H4 (cell line): ENCODE measurements at places on chromosomes 7 and 10. TPM values are rescaled to one million over a fixed set of nuclear protein-coding genes. Genes with fewer than 3 reads are reported as not detected.

The SUPV3L1 gene
- total RNA-seq = 25.0 and 34.0 TPM in 2 replicates

The C7orf33 gene
- total RNA-seq = not detected in 2 replicates

The ADAM22 gene
- 9.1 and 15.0 TPM in 2 replicates for total RNA-seq

The SAMD9 gene
- 24.0 and 36.5 TPM in 2 replicates for total RNA-seq

The TSPAN12 gene
- 13.3 and 13.7 TPM in 2 replicates for total RNA-seq

The ACTL6B gene
- not detected in 2 replicates for total RNA-seq

The ASIC3 gene
- total RNA-seq = 0.10 TPM in 1 of 2 replicates, not detected in the other

The GJD4 gene
- not detected in 2 replicates for total RNA-seq

The AGBL3 gene
- 1.2 TPM in 1 of 2 replicates, not detected in the other for total RNA-seq

The GATA3 gene
- 0.21 and 0.64 TPM in 2 replicates for total RNA-seq

- DNase-seq = peak; percentile 71
These were observed 60.1 kb upstream of the NFE2L3 start for GRCh38 chr7:26091933-26092332.

GRCh38 chr10:22319547-22319979 lies 1.3 kb upstream of the BMI1 start:
- no peak for DNase-seq

DNA sequence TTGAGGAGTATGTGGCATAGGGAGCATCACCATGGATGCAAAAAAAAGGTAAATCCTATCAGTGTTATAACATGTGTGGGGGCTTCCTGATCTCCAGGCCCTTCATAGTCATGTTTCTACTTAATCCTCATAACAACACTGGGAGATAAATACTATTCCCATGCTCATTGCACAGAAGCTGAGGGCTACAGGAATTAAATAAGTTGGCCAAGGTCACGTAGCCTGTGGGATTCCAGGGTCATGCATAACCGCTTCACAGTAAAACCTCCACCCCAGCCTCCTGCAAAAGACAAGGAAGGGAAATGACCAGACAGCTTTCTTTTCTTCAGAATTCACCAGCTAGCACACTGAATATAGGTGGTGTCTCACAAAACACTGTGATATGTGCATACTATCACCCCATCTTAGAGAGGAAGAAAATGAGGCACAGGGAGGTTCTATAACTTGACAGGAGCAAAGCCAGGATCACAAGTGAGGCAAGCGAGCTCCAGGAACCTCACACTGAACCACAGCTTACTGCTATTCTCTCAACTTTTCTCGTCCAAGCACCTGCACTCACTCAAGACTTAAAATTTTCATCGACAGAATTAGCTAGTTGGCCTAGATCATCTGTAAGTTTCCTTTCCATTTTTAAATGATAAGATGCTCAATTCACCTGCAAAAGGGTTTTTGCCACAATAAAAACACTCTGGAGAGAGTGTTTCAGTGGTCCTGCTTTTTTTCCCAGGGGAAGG lies 13.4 kb downstream of the JAZF1 start:
- DNase-seq = no peak

- DNase-seq = no peak
These were observed 22.4 kb upstream of the IFIT2 start for GRCh38 chr10:89279421-89279869.

- DNase-seq = peak; percentile 43
These were observed 634 bp downstream of the HECW1 start for GRCh38 chr7:43112941-43113621.

- no peak for DNase-seq
These were observed 176.5 kb upstream of the ADO start for GRCh38 chr10:62627983-62628382.

- DNase-seq = no peak
These were observed 10.2 kb upstream of the SP4 start for GRCh38 chr7:21417647-21418046.

- no peak for DNase-seq
These were observed 242.8 kb downstream of the KLF6 start for GRCh38 chr10:3542185-3542611.

DNA sequence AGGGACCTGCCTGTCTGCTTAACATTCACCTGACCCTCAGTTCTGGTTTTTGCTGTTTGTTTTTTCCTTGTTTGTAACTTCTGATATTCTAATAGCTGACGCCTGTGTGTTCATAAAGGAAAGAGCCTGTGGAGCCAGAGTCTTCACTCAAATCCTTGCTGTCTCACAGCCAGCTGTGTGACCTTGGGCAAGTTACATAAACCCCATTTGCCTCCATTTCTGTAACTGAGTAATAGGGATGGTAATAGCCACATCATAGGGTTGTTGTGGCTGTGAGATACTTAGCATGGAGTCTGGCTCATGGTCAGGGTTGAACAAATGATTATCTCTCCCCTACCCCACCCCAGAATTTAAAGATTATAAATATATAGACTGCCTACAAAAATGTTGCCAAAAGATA lies 27.0 kb downstream of the WBP1L start:
- no peak for DNase-seq

GRCh38 chr7:50262916-50263690 lies 41.4 kb upstream of the IKZF1 start:
- no peak for DNase-seq

DNA sequence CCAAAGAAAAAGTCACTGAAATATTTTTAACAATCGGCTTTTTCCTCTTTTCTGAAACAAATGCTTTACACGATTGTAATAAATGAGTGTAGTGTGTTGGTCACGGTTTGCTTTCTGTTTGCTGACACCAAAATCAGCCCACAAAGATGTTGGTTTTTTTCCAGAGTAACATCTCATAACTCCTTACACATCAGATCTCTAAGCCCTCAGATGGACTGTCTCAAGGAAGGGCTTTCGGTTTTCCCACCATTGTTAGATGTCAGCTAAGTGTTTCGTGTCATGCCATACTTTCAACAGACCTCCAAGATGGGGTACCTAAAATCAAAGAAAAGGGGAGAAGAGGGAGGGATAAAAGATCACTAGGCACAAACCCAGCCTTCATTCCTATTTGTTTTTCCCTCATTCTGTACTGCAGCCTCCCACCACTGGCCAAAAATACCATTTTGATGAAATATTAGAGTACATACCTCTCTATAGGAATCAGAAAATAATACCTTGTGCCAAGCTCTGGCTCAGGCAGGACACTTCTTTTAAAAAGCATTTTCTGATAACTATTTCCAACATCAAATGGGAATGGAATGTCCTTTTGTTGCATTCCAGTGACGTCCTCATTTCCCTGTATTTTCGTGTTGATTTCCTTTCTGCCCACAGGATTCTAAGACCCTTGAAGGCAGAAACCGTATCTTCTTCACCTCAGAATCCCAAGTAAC lies 159.1 kb downstream of the DGKI start:
- DNase-seq = no peak

- DNase-seq = peak; percentile 22
These were observed 57.1 kb upstream of the PCGF5 start for GRCh38 chr10:91163269-91163868.

GRCh38 chr10:128865436-128866195 lies 601.4 kb upstream of the MGMT start:
- no peak for DNase-seq

DNA sequence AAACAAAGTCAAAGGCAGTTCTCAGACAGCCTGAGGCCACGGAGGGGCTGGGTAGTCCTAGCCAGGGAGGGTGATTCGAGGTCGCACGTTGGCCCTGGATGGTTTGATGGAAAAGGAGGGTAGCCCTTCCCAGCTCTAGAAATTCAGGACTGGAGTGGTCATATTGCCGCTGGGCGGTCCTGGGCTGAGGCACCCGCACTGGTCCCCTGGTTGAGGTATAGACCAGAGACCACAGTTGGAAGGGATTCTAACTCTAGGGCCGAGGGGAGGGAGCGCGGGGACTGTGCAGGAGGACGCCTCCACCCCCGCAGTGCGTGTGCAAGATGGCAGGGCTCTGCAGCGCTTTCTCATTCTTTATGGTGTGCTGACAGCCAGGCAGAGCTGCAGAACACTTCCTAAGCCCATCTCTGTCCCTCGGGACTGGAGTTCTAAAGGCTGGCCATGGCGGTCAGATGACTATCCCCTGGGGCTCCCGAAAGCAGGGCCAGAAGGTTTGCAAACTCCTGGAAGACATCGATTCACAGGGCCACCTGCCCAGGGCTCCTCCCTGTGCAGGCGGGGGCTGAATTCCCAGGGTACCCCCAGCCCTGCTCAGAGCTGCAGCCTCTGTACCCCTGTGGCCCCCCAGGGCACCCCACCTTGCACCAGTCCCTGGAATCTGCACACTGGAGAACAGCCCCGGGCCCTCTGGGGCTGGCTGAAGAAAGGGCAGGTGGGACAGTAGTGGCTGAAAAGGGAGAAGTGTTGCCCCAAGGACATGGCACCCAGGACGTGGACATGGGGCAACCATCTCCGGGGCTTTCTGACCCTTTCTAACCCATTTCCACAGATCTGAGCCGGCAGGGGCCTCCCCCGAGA lies 51.0 kb upstream of the ELN start:
- no peak for DNase-seq

GRCh38 chr10:73730153-73730906 lies 13.8 kb upstream of the SEC24C start:
- DNase-seq = peak; percentile 69

GRCh38 chr7:86164827-86165226 lies 478.9 kb upstream of the GRM3 start:
- DNase-seq = no peak

- DNase-seq = no peak
These were observed 72.4 kb downstream of the LMBR1 start for GRCh38 chr7:156820445-156821063.

DNA sequence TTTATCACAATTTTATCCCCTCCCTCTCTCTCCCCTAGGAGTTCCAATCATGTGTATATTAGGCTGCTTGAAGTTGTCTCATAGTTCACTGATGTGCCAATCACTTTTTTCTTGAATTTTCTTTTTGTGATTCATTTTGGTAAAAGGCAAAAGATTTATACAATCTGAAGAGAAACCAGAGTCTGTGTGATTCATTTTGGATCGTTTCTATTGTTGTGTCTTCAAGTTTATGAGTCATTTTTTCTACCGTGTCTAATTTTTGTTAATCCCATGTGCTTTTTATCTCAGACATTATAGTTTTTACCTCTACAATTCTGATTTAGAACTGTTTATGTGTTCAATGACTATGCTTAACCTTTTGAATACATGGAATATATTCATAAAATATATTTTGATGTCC lies 483.9 kb upstream of the AUTS2 start:
- no peak for DNase-seq

- no peak for DNase-seq
These were observed 1149.2 kb upstream of the CELF2 start for GRCh38 chr10:9868499-9868898.

- DNase-seq = no peak
These were observed 9.0 kb downstream of the CUTC start for GRCh38 chr10:99740933-99741559.

DNA sequence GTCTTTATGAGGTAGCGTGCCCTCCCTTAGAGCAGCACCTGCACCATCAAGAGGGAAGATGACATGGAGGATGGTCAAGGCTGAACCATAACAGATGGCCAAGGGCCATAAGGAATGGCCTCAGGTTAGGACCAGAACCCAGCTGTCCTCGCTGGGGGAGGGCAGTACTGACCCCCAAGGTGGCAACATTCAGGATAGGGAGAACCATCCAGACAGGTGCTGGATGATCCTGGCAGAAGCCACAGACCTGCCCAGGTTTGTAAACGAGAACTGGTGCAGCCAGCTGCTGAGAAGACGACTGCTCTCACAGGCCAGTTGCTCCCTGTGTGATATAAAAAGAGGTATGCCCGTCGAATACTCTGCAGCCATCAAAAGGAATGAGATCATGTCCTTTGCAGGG lies 320.4 kb downstream of the GLRX3 start:
- DNase-seq = no peak

DNA sequence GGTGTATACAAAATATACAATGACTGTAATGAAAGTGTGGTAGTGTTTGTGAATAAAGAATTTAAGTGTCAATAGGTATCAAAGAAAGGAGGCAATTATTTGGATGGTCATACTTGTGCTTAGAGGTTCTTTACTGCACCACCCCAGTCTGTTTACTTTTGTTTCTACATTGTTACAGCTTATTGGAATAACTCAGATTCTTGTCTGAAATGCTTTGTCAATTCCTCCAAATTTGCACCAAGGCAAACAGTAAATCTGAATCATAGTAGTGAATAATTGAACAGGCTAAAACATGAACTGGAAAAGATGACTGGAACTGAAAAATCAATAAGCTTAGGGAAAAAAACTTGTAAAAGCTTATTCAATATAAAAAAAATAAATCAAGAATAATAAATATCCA lies 319.2 kb downstream of the EXOC4 start:
- DNase-seq = no peak

DNA sequence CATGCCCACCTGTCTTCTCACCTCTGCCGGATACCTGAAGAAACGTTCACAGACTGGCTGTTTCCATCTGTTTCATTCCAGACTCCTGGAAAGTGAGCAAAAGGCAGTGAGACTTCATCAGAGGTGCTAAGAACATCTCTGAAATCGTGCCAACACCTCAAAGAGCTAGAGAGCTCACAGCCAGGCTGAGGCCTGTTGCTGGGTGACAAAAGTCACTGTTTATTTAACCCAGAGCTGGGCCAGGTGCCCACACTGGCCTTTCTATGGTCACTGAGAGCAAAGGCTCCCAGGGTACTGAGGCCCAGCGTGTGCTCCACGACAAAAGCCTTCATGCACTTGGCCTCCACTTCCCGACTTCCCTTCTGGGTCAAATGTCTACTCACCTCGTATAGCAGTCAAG lies 3.7 kb upstream of the NANOS1 start:
- no peak for DNase-seq

DNA sequence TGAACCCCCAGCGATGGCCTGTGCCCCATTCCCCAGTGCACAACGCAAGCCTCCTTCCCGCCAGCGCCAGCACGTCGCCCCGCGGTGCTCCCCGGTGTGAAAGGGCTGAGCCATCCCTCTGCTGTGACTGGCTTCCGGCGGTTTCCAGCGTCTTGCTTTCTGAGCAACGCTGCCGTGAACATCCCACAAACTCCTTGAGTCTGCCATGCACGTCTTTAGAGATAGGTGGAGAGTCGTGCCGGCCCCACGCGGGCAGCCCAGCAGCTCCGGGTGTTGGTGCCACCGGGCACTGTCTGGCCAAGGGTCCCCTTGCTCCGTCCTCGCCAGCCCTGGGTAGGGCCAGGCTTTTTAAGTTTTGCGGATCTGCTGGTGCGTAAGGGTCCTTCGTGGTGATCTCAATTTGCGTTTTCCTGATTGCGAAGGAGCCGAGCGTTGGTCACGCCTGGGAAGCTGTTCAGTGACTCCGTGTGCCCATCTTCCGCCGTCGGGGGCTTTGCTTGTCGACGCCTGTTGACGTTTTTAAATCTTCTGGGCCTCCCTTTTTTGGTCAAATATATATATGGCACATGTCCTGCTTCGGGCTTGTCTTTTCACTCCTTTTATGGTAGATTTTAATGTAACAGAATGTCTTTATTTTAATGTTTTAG lies 70.6 kb downstream of the FOXL3 start:
- DNase-seq = no peak

DNA sequence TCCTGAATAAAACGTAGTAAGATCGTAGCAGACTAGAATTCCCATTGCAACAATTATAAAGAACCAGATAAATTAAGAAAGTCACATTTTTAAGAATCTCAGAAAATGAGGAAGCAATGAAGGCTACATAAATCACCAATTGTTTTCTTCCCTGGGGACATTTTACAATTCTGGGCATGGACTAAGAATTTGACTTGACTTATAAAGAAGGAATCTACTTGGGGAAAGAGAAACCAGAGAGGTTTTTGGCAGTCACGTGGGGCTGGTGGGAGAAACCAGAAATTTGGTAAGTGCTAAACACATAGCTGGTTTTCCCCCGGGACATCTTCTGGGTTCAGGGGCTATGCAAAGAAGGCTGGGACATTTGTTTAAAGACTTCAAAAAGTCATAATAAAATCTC lies 109.8 kb upstream of the IL6 start:
- DNase-seq = no peak
